Suppressor macrophage (primary cell): ENCODE measurements at places on chromosomes 1 and 21.

DNA sequence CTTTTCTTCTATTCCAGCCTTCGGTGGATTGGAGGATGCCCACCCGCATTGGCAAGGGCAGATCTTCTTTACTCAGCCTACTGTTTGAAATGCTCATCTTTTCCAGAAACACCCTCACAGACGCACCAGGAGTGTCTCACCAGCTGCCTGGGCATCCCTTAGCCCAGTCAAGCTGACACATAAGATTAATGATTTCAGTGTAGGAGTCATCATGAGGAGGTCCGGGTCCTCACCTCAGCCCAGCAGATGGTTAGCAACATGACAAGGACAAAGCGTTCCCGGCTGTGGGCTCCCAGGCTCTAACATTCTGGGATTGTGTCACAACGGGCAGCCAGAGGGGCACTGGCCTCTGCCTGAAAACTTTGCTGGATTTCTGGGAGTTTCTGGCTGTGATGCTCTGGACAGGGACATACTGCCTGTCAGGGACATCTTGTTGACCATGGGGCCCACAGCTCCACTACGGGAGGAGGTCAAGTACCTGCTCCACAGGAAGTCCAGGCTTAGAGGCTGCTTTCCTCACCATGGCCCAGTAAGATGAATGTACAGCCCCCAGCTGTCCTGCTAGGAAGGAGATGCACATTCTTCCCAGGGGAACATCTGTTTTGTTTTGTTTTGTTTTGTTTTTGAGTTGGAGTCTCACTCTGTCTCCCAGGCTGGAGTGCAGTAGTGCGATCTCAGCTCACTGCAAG, 204.0 kb upstream of the COA6 start:
- DNase-seq: no peak

- no peak for DNase-seq
Observed at GRCh38 chr1:212980123-212980785, 29.9 kb downstream of the VASH2 start.

DNA sequence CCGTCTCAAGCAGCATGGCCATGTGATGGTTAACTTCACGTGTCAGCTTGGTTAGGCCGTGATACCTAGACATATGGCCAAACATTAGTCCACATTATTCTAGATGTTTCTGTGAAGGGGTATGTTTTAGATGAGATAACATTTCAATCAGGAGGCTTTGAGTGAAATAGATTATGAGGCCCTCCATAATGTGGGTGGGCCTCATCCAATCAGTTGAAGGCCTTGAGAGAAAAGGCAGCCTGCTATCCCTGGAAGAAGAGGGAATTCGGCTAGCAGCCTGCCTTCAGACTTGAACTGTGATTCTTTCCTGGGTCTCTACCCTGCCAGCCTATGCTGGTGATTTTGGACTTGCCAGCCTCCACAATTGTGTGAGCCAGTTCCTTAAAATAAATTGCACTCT, 90.1 kb downstream of the ZSCAN20 start:
- DNase-seq: no peak

GRCh38 chr1:177546346-177546745, 375.6 kb downstream of the BRINP2 start:
- no peak for DNase-seq

- DNase-seq: no peak
Observed at GRCh38 chr1:6658359-6659060, 33.8 kb downstream of the THAP3 start.

DNA sequence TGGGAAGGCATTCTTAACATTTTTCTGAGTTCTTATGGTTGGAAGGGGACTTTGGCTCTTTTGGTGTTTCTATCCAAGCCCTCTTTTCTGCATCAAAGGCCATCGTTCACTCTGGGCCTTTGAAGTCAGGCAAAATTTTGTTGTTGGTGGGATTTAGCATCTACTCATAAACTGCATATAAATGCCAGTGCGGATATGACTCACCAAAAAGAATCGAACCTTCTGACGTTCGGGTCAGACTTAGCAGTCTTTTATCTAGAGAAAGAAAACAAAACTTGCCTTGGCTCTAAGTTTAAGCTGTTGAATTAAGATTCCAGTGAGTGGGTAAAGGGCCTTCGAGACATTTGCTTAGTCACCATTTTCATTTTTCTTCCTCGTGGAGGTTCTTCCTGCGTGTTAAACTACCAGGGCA, 51.4 kb downstream of the EVA1C start:
- DNase-seq: no peak

GRCh38 chr1:80657044-80657643, 1143.6 kb upstream of the ADGRL2 start:
- DNase-seq: no peak

- DNase-seq: no peak
Observed at GRCh38 chr21:41349619-41350390, 12.0 kb upstream of the MX2 start.

DNA sequence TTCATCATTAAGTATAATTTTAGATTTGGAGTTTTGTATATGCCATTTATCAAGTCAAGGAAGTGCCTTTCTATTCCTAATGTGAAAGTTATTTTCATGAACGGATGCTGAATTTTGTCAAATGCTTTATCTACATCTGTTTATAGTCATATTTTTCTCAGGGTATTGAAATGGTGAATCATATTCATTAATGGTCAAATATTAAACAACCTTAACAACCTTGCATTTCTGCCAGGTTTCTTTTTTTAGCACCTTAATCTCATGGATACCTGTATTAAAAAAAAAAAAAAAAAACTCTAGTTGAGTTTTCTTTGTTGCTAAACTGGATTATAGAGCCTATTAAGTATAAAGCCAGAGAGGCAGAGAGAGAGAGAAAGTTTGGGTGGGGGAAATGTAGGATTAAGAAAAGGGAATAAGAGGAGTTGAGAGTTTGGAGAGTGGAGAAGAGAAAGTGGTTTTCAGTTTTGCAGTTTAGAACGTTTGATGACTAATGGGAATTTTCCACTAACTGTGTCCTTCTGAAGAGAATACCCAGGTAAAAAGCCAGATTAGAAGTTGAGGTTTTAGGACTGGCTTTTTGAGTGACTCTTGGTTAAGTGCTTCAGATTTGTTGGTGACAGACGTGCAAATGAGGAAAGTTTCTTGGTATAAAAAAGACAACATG, 305.0 kb downstream of the HLX start:
- no peak for DNase-seq

- DNase-seq: peak; percentile 47
Observed at GRCh38 chr1:11670747-11671146, 6.7 kb downstream of the FBXO6 start.

GRCh38 chr1:162950187-162950586, 89.2 kb upstream of the CCDC190 start:
- no peak for DNase-seq

- DNase-seq: no peak
Observed at GRCh38 chr1:30900486-30900885, 8.1 kb downstream of the SDC3 start.

DNA sequence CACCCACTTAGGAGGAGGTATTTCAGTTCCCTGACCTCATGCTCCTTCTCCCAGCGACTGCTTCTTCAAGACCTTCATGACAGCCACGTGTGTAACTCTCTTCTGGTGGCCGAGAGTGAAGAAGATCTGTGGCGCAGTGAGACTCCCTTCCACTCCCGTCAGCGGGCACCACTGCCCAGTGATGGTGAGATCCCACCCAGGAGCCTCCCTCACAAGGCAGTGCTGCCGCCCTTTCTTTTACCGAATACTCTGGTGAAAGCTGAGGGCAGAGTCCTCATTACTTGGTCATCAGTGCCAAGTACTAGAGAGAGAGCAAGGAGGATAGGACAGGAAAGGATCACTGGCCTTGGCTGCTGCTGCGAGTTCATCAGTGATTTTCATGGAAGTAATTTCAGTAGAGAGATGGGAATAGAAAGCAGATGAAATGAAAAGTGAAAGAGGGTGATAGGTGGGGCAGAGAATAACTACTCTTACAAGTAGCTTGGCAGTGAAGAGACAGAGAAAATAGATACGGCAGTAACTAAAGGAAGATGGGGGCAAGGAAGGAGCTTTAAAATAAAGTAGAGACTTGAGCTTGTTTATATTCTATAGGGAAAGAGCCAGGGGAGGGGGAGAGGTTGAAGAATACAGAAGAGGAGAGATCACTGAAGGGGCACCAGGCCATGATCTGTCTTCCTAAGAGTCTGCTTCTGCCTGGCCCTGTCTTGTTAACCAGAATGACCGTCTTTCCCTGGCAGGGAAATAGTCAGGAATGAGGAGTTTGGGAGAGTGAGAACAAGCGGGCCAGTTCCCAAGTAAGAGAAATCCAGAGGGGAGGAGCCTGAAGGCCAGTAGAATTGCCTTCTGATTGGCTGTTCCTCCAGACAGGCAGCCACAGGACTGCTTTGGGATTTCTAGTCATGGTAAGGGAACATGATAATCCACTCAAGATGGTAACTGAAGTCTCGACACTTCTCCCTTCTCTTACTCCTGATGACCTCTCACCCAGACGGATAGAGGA, 18.3 kb downstream of the HYI start:
- DNase-seq: no peak

- DNase-seq: no peak
Observed at GRCh38 chr1:88612773-88613172, 71.3 kb upstream of the PKN2 start.

GRCh38 chr1:55289614-55290013, 74.5 kb upstream of the USP24 start:
- DNase-seq: no peak

DNA sequence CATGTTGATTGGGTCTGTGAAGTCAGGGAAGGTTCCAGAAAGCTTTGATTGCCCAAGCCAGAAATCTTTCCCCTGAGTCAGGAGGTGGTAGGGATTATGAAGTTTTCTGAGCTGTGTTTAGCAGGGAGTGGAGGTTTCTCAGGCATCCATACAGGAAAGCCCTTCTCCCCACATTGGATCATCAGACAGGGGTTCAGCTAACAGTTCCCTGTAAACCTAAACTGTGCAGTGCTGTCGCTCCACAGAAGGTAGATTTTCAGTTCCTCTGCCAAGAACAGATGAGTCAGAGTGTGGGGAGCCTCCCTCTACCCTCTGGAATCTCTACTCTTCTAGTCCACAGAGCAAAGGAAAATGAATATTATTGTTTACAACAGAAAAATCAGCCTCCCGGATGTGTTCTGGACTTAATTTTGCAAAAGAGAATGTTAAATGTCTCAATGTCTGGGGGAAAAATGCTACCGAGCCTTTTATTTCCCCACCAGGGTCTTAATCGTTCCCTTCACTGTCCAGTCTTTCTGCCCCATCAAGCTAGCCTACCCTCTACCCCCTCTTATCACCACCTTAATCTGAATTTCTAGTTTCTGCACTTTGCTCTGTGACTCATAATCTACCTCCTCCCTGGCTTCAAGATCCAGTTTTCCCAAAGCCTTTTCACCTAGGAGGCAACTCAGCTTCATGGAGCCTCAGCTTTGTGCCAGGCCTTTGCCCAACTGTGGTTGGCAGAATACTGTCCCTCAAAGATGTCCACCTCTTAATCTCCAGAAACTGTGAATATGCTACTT, 355.6 kb downstream of the PRDM2 start:
- DNase-seq: no peak

GRCh38 chr1:12458571-12458970, 159.4 kb downstream of the DHRS3 start:
- no peak for DNase-seq

GRCh38 chr1:31222176-31222575, 17.5 kb downstream of the NKAIN1 start:
- no peak for DNase-seq

- no peak for DNase-seq
Observed at GRCh38 chr1:87937831-87938395, 609.2 kb downstream of the LMO4 start.

GRCh38 chr21:37877171-37877570, 39.1 kb downstream of the KCNJ6 start:
- no peak for DNase-seq

- no peak for DNase-seq
Observed at GRCh38 chr21:37784591-37785318, 131.5 kb downstream of the KCNJ6 start.

DNA sequence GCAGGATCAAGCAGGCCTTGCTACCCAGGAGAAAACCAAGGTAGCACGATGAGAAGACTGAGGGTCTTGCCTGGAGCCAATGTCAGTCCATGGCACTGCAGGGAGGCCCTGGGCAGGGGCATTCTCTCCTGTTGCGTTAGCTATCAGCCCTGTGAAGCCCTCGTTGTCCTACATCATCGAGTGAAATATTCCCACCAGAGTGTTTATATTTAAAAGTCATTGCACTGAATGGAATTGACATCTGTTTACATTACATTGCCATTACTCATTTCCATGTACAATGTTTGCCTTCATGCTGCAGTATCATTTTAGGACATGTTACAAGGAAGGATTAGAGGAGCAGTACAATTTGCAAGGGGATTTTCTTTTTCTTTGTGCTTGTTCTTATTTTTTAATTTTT, 243.9 kb downstream of the KAZN start:
- no peak for DNase-seq

- no peak for DNase-seq
Observed at GRCh38 chr1:213820362-213821149, 167.2 kb upstream of the PROX1 start.

DNA sequence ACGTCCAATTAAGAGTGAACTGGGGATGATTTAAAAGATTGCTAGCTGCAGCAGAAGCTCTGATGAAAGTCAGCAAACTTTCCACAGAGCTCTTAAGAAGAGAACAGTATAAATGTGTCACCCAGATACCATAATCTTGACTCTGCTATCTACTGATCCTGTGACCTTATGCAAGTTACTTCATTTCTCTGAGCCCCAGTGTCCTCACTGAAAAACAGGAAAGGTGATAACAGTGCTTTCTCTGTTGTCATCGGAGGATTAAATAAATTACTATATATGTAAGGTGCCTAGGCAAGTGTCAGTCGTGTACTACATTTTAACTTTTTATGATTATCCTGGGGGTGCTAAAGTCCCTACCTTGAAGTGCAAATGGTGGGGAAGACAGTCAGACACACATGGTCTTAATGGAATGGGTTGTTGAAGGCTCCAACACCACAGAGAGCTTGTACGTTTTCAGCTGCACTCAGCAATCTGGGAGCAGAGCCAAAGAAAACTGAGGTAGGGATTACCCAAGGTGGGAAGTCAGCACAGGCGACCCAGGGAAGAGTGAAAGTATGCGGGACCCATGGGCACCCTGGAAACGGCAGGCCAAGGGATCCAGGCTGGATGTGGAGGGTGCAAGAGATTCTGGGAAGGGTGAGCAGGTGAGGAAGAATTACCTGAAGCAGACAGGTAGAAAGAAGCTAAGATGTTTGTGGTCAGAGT, 82.8 kb downstream of the DTL start:
- DNase-seq: no peak

DNA sequence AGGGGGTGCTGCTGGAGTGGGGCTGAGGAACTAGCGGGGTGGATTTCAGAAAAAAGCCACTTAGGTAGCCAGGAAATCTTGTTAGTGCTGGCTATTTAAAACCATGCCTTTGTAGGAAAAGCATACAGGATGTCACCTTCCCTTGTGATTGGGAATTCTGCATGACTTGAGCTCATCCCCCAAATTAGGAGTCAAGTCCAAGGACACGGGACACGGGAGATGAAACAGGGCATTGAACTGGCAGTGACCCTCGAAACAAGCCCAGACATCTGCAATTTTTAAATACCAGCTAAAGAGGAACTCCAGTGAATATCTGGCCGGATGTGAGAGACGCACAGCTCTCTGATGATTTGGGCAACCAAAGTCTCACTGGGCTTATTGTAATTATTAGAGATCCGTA, 32.8 kb downstream of the C2CD2 start:
- peak; percentile 77 for DNase-seq

- no peak for DNase-seq
Observed at GRCh38 chr21:21079646-21080045, 81.4 kb downstream of the NCAM2 start.
